ENCODE measurements at places on chromosomes 13 and 19. TPM values are rescaled to one million over a fixed set of nuclear protein-coding genes. Genes with fewer than 3 reads are reported as not detected.

GIPR gene
- not detected for total RNA-seq

DNA sequence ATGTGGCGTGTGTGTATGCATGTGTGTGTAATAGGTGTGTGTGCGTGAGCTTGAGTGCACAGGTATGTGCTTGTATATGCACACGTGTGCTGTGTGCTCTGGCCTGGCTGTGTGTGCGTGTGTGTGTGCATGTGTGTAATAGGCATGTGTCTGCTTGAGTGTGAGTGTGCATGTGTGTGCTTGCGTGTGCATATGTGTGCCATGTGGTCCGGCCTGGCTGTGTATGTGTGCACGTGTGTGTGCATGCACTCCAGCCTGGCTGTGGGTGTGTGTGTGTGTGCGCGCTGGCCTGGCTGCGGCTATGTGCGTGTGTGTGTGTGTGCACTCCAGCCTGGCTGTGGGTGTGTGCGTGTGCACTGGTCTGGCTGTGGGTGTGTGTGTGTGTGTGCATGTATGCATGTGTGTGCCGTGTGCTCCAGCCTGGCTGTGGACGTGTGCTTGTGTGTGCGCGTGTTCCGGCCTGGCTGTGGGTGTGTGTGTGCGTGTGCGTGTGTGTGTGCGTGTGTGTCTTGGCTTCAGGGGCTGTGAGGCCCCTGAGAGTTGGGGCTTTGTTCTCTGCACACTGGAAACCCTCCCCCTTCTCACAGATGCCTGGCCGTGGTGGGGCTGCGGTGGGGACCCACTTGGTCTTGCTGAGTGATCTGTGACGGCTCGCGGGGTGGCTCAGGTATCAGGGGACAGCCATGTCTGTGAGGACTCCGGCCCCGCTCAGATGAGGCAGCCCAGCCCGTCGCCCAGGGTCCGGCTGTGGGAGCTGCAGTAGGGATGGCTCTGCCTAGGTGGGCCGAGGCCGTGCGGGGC lies 8.2 kb downstream of the SPPL2B start:
- DNase-seq: no peak

KPNA3 gene
- 46.6 TPM for total RNA-seq

C19orf81 gene
- total RNA-seq: 0.33 TPM

GRCh38 chr19:3369337-3370213 lies 3.2 kb downstream of the NFIC start:
- DNase-seq: peak; percentile 73

SHANK1 gene
- total RNA-seq: 3.6 TPM

GRCh38 chr13:112877066-112877465 lies 91.9 kb upstream of the MCF2L start:
- no peak for DNase-seq

GRCh38 chr13:110589793-110590390 lies 25.5 kb upstream of the NAXD start:
- no peak for DNase-seq

LYPD4 gene
- total RNA-seq: not detected

DNA sequence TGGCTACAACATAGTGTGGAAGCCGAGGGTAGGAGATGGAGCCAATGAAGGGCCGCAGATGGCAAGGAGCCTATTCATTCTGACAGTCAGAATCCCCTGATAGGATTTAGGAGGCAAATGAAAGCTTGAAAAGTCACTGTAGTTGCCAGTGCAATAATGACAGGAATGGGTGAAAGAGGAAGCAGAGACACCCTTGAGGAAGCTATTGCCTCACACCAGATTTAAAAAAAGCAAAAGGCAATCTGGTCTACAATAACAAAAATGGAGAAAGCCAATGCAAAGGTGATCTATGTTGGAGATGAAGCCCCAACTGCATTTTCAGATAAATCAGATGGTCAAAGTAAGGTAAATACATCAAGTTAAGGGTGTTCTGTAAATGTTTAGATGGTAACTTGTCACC lies 158.5 kb downstream of the TUBA3C start:
- DNase-seq: no peak

DNA sequence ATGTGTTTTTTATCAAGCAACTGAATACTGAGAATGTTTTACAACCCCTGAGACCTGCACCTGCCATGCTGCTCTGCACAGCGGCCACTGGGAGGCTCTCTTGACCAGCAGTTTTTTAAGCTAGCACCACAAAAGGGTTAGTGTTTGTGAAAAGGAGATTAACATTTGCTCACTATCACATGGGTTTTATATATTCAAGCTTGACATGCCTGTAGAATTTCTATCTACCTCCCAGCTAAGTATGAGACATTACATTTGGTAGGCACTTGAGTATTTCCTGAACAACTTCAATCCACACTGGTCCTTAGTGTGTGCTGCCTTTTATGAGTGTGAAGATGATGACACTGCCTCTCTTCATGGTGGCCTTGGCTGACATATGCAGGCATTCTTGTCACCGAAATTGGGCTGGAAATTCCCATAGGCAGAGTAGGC lies 1238.9 kb downstream of the UQCRFS1 start:
- peak; percentile 52 for DNase-seq

PDX1 gene
- not detected for total RNA-seq

DNA sequence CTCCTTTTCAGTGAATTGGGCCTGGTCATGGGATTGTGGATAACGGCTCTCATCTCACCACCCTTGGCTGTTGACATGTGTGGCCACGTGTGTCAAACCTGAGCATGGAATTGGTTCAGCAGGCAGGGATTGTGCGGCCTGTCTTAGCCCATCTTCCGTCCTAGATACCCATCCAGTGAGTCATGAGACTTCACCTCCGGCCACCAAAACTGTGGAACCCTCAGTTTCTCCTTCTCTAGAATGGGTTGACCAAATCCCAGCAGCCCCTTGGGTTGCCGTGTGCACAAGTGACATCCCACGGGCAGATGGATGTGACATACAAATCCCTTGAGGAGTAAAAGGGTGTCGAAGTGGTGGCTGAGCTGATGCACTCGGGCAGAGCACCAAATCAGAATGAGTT lies 6.7 kb downstream of the GGN start:
- DNase-seq: no peak

DNA sequence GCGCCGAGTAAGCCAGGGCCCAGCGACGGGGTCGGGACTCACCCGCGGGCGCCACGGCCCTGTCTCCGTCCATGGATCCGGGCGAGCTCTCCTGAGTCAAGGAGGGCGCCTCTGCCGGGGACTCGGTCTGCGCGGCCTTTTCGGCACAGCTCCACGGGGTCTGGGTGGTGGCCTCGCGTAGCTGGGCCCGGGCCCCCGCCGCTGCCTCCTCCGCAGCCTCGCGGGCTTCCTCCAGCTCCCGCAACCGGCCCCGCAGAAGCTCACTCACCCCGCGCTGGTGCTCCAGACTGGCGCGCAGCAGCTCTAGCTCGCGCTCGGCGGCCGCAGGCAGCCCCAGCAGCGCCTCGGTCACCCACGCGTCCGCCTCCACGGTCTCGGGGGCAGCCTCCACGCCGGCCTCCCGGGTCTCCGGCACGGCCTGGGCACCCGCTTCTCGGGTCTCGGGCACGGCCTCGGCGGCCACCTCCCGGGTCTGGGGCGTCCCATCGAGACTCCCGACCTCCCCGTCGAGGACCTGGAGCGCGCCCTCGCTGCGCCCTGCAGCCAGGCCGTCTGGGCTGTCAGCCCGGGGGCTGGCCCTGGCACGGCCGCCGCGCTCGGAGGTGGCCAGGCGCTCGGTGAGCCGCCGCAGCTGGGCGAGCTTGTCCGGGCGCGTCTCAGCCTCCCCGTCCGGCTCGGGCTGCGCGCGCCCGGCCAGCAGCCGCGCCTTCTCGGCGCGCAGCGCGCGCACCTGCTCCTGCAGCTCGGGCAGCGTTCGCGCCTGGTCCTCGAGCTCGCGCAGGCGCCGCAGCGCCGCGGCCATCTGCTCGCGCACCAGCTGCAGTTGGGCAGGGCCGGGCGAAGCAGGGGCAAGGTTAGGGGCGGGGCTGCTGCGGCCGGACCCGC lies 8.4 kb downstream of the KANK3 start:
- peak; percentile 88 for DNase-seq

DNA sequence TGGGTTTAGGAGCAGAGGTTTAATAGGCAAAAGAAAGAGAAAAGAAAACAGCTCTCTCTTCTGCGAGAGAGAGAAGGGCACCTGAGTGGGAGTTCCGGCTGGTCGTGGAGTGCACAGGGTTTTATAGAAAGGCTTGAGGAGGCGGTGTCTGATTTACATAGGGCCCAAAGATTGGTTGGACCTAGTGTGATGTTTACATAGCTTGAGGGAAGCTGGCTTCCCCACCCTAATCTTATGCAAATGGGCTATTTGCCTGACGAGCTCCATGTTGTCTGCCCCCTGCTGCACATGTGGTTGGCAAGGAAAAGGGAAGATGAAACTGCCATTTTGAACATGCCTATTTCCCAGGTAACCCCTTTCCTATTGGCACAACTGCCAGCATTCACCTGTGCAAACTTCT lies 21.5 kb upstream of the MEDAG start:
- no peak for DNase-seq

DNA sequence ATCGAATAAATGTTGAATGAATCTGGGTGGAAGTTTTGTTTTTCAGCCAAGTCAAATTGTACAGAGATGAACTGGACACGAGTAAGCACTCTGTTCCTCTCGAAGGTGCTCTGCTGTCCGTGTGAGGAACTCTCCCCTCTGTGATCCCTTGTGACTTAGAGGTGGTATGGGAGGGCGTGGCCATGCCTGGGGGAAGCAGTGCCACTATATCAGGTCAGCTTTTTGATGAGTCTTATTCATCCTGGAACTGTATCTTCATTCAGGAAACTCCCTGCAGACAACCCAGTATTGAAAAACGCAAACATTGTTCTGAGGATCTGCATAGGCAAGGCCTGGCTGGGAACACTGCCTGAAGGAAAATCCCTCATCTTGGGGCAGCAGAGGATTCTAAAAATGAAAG lies 45.7 kb upstream of the FLT1 start:
- peak; percentile 8 for DNase-seq

GRCh38 chr19:14437578-14438140 lies 4.6 kb downstream of the PKN1 start:
- DNase-seq: peak; percentile 65

LRRC25 gene
- total RNA-seq: not detected

DNA sequence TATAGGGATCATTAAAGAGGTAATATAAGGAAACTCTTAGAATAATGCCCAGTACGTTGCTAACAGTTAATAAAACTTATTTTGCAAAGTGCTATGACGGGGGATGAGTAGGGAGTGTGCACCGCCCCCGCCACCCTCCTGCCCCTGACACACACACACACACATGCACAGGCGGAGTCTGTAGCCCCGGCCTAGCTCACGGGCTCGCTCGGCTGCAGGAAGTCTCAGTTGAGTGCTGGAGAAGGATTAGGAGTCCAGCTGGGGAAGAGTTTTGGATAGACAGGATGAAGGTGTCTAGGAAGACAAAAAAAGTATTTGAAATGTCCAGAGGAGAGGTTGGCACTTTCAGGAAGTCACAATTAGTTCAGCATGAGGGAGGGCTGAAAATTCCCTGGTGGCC lies 21.5 kb downstream of the GSX1 start:
- no peak for DNase-seq

- DNase-seq: peak; percentile 97
Measured at GRCh38 chr19:44635581-44636438, 7.9 kb upstream of the PVR start.

DNA sequence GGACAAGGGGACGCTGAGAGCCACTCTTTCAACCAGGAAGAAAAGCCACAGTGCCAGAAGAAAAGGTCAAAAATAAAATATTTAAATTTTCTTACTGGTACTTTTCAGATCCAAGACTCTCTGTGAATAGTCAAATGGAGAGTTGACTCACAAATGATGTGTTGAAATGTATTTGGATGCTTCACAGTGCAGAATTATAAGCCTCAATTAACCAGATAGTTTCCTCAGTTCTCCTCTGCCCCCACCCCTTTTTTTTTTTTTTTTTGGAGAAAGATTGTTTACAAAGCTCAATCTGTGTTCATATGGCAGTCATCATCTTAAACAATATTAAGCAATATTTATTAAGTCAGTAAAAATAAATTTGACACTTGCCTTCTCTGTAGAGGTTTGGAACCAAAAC lies 470.8 kb downstream of the FGF9 start:
- DNase-seq: no peak

GRCh38 chr19:19782783-19783182 lies 38.8 kb downstream of the ZNF506 start:
- DNase-seq: no peak

TUBA3C gene
- not detected for total RNA-seq

ZNF549 gene
- 5.0 TPM for total RNA-seq

DNA sequence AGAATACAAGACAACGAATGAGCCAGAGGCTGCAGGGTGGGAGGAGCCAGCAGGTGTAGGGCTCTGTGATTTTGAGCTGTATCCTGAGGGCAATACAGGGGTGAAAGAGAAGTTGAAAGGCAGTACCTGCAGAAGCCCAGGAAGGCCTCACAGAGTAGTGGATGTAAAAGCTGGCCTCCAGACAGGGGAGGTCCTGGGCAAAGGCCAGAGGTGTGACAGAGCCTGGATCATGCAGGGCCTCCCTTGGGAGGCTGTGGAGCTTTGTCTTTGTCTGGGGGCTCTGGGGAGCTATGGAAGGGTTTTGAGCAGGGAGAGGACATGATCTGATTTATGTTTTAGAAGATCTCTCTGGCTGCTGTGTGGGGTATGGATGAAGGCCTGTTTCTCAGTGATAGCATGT lies 2.7 kb downstream of the MEGF8 start:
- DNase-seq: no peak

ZNF586 gene
- total RNA-seq: 3.3 TPM

GRCh38 chr13:64684108-64684507 lies 2546.0 kb downstream of the PCDH9 start:
- DNase-seq: no peak

CCDC97 gene
- total RNA-seq: 22.3 TPM

GRCh38 chr13:113219256-113219940 lies 10.0 kb downstream of the CUL4A start:
- no peak for DNase-seq

GRCh38 chr13:20711301-20712044 lies 8.0 kb downstream of the IL17D start:
- DNase-seq: no peak

DNA sequence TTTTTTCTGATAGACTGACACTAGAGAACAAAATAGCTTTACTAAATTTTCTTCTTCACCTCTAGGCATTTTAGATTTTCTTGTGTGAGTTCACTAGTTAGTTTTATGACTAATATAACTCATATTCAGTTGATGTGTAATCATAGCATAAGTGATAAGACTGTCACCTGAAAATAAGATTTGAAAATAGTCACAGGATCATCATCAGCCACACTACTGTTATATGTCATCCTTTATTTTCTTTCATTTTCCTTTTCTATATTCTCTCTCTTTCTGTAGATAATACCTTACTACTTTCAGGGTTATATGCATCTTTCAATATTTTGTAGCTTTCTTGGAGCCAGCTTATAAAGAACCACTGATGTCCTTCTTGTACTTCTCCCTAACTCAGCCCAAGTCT lies 292.6 kb downstream of the TDRD3 start:
- no peak for DNase-seq

- DNase-seq: peak; percentile 52
Measured at GRCh38 chr19:3544742-3545668, 6.0 kb downstream of the TEKTIP1 start.

- no peak for DNase-seq
Measured at GRCh38 chr19:3053218-3053621, 9.1 kb downstream of the TLE5 start.

ENOX1 gene
- total RNA-seq: 1.5 TPM

- no peak for DNase-seq
Measured at GRCh38 chr13:70630247-70630646, 522.0 kb upstream of the KLHL1 start.

GRCh38 chr19:56663931-56664500 lies 7.5 kb downstream of the ZNF835 start:
- no peak for DNase-seq

- peak; percentile 76 for DNase-seq
Measured at GRCh38 chr13:45086484-45086883, 33.8 kb upstream of the GTF2F2 start.

- DNase-seq: no peak
Measured at GRCh38 chr13:46846726-46847125, 49.8 kb upstream of the ESD start.

All from MG63 (cell line).